ENCODE measurements at places on chromosomes 7 and 10.

DNA sequence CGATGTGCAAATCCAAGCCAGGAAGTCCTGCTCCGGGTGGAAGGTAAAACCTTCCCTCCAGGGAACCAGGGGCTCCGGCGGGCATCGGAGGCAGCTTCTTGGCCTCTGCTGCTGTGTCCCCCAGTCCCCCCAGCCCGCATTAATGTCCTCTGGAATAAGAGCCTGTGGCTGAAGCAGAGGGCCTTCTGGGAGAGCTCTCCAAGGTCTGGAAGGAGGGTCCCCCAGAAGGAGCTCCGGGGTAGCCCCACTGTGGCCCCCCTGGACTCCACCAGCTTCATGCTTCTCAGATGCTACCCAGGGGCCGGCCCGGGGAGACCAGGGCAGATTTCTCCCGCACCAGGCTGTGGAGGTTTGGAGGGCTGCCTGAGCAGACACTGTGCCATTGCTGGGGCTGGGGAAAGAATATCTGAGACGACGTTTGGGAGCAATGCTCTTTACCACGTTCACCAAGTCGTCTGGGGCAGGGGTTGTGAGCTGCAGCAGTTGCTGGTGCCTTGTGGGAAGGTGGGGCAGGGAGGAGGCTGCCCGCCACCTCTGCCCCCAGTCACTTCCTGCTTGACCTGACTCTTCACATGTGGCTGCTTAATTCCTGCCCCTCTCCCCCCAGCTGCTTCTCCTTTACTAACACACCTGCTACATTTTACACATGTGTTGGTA is 8.3 kb downstream of the ZNF853 start:
- no peak for DNase-seq

DNA sequence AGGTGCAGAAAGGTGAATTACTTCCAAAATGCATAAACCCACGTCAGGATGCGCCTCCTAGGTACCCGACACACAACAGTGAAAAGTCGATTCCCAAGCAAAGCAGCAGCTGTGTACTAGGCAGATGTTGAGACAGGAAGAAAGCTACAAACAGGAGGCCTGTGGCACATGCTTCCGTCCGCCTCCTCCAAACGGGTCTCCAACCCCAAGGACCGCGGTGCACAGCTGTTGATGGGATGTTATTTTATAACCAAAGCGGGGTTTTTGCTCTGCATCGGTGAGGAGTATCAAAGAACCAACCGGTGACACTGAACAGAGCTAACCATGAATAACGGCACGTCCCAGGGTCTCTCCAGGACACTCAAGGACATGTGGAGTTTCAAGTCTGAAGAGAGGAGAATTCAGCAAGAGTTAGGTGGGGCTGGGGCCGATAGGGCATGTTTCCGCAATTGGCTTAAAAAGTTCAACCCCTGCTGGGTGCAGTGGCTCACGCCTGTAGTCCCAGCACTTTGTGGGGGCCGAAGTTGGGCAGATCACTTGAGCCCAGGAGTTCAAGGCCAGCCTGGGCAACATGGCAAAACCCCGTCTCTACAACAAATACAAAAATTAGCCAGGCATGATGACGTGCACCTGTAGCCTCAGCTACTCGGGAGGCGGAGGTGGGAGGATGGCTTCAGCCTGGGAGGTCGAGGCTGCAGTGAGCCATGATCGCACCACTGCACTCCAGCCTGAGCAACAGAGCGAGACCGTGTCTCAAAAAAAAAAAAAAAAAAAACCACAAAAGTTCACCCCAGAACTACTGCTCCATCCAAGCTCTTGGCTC is 108.0 kb downstream of the SMURF1 start:
- no peak for DNase-seq

DNA sequence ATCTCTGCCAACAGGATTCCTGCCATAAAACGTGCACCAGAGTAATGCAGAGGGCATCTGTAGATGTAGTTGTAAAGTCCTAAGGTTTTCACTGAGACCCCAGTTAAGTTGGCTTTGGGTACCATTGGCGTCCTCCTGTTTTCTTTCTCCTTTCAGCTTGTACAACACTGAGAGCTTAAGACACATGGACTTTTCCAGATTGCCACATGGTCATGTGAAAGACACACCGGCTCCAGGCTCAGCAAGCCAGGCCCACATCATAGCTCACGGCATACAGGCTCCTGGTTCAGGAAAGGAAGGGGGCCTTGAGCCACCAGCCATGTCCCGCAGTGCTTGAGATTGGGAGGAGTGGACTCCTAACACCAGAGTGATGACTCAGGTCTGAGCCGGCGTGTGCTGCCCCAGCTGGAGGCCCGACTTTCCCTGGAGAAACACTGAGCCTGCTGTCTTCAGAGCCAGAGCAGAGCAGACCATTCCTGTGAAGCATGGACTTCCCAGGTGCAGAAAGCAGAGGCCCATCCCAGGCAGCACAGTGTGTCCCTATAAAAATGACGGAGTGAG is 252.7 kb downstream of the PRPF18 start:
- DNase-seq = no peak

- no peak for DNase-seq
Measured at GRCh38 chr10:130409331-130409730, 273.1 kb downstream of the GLRX3 start.

- no peak for DNase-seq
Measured at GRCh38 chr10:114491933-114492332, 87.6 kb upstream of the AFAP1L2 start.

Data from stimulated activated CD8-positive, alpha-beta memory T cell treated with anti-CD3 and anti-CD28 coated beads, Interleukin-15, amount 100 ng/mL, for 4 hours (primary cell).